ENCODE measurements at places on chromosomes 3 and 15. TPM values are rescaled to one million over a fixed set of nuclear protein-coding genes. Genes with fewer than 3 reads are reported as not detected.

TGFBR2 gene
- polyA plus RNA-seq: 161 TPM

ATP10A gene
- 5.0 TPM for polyA plus RNA-seq

ZCWPW2 gene
- 1.9 TPM for polyA plus RNA-seq

CELSR3 gene
- polyA plus RNA-seq: 0.48 TPM

PAK6 gene
- 2.0 TPM for polyA plus RNA-seq

ANKRD34C gene
- polyA plus RNA-seq: not detected

SLC28A1 gene
- polyA plus RNA-seq: 0.04 TPM

CD96 gene
- 2.1 TPM for polyA plus RNA-seq

GRM7 gene
- 2.3 TPM for polyA plus RNA-seq

DGKG gene
- 4.2 TPM for polyA plus RNA-seq

AMIGO3 gene
- 1.1 TPM for polyA plus RNA-seq

Measured in urinary bladder (tissue), 4 donors.